ENCODE measurements at places on chromosomes 2 and 18.
A peak's percentile ranks its signal among the peaks of the same experiment; 100 is the strongest.

DNA sequence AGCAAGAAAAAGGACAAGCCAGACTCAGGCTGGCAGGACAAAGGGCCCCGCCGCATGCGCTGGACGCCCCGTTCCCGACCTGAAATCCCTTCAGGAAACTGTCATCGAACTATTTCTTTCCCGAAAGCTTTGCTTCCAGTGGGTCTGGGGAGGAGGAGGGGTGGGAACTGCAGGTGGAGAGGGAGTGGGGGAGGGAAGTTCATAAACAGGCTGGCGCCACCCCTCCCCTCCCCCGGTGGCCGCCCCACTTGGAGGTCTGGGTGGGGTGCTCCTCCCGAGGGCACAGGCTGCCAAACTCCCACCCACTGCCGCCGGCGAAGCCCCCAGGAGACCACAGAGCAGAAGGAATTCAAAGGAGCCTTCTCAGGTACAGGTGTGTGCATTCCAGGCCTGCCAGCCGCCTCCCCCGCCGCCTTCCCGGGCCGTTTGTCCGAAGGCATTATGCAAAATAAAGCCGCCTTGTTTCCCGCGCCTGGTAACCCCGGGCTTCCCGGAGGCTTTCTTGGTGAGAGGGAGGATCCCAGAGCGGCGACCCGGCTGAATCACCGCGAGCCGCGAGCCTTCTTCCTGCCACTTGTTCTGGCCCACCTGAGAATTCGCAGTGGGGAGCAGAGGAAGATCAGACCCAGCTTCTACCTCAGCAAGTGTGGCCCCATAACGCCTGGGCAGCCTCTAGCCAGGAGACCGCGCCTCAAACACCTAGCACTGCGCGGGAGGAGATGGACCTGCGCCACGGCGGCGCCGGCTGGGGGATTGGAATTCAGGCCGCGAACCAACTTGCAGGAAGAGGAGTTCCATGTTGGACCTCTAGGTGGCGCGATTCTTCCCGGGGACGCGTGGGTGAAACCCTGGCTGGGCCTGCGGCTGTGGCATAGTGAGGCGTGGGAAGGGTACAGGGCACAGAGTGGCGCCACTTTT lies 101.9 kb downstream of the FOXI3 start:
- DNase-seq = peak; percentile 47

GRCh38 chr2:183967756-183968155 lies 630.6 kb upstream of the ZNF804A start:
- DNase-seq = no peak

DNA sequence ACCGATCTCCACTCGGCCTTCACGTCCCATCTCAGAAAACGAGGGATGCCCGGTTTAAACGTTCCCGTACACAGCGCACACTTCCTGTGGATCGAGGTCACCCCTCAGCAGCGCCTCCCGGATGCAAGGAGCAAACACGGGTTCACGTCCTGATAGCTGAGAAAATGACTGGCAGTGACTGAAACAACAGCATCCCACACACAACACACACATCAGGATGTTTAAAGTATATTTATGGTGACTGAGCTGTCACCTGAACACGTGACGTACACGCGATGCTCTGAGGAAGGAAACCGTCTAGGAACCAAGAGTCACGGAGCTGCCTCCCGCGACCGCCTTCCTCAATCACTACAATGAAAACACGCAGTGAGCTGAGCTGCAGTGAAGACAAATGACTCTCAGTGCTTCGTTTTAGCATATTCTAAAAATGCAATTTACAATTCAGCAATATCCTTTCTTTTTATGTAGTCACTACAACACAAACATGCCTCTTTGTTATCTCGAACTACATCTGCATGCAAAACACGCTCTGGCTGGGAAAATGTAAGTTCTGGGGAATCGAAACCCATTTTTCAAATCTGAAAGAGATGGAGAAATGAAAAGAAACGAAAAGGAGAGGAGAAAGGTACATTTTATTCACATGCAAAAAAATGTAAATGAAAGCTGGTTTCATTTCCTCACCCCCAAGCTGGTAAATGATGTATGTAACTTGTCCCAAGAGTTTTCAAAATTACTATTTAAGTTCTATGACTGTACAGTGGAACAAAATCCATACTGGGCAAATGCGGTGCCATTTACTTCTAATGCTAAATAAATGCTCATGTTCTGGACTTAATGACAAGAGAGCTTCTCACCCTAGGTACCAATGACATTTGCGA lies 19.8 kb downstream of the HDAC4 start:
- DNase-seq = peak; percentile 84

- DNase-seq = no peak
Observed at GRCh38 chr2:3241971-3242746, 135.5 kb downstream of the EIPR1 start.

- DNase-seq = no peak
Observed at GRCh38 chr2:199940373-199940772, 14.9 kb downstream of the TYW5 start.

GRCh38 chr18:22398464-22398863 lies 19.3 kb downstream of the CTAGE1 start:
- no peak for DNase-seq

All from naive B cell (primary cell).